COLO829 (cell line): ENCODE measurements at places on chromosomes 5 and 9.

DNA sequence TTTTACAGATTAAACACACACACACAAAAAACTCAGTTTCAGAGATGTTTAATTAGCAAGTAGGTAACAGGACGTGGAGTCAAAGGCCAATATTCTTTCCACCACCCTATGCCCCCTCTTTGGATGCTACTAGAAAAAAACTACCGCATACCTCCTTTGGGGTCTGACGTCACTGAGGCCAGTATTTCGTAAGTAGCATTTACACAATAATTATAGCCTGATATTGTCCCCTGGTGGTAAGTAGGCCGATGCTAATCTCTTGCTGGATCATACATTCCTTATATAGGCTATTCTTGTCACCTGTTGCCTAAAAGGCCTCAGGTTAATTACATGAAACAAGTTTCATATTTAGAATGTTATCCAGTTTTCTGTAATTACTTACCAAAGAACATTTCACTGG lies 21.0 kb upstream of the SMARCA2 start:
- DNase-seq: no peak

- no peak for DNase-seq
Observed at GRCh38 chr5:389891-390622, 52.9 kb upstream of the EXOC3 start.

DNA sequence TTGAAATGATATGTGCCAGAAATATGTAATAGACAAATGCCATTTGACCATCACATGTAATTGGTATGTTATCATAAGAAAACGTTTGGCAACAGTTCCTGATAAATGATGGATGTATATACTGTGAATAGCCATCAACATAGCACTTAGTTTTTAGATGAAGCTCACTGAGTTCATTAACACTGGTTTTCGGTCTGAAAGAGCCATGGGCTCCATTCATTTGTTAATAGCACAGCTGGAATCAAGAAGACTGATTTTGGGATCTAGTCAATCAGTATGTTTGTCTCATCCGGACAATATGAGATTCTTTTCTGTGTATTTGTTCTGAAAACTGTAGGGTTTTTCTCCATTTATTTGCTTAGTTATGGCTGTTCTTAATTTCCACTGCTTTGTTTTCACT lies 413.5 kb upstream of the CLINT1 start:
- no peak for DNase-seq

- no peak for DNase-seq
Observed at GRCh38 chr9:137969008-137969407, 91.4 kb downstream of the CACNA1B start.

- no peak for DNase-seq
Observed at GRCh38 chr5:155418960-155419579, 405.5 kb downstream of the KIF4B start.

DNA sequence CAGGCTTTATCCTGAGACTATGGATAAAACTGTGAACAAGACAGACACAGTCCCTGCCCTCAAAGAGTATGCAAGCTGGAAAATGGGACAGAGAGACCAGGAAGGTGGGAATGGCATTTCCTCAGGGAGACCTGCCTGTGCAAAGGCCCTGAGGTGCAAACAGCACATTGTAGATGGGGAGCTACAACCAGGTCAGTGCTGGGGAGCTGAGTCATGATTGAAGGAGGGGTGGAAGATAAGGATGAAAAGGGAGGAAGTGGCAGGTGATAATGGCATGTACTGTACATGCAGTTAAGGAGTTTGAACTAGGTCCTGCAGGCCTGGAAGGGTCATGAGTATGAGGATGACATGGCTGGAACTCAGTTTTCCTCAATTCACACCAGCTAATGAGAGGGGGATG lies 75.5 kb upstream of the BOD1 start:
- no peak for DNase-seq

DNA sequence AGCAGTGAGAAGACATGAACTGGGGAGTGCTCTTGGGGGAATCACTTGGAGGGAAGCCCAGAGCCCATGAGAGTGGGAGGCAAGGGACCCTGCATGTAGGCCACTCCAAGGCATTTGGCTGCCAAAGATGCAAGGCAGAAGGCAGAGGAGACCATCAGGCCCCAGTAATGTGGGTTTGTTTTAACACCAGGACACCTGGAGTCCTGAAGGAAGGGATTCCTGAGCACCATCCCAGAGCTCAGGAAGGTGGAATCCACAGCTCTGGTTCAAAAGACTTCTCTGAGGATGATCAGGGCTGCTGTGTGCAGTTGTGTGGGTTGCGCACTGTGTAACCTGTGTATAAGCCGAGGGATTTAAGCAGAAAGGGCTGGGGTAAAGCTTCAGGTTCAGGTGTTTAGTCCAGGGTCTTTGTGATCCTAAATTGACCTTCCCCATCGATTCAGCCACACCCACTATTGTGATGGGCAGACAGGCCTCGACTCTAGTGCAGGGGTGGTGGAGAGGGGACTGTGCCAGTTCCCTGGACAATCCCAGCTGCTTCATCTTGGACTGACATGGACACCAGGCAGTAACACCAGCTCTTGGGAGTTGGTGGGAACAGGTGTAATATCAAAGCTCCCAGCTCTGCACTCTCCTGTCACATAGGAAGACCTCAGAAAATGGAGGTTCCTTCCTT lies 11.0 kb downstream of the B4GALT7 start:
- DNase-seq: no peak
